ENCODE measurements at places on chromosomes 5 and 9. TPM values are rescaled to one million over a fixed set of nuclear protein-coding genes. Genes with fewer than 3 reads are reported as not detected.

PLPPR1 gene
- not detected for total RNA-seq

IFNB1 gene
- total RNA-seq = not detected

TMEM8B gene
- total RNA-seq = 5.0 TPM

DNA sequence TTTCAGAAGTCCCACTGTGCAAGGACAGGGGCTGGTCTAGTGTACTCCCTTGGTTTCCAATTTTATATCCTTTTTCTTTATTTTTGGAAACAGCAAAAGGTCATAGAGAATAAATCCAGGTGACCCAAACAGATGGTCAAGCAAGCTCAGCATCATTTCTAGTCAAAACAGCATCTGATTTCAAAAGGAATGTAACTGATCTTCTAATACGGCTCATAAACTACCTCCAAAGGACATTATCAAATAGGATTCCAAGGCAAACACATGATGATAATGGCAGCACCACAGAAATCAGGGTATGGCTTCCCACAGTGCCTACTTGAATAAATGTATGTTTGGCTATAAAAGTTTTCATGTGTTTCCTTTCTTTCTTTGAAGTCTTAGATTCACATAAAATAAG, 57.1 kb downstream of the SUSD1 start:
- no peak for DNase-seq

Data from activated B cell treated with CpG ODN at 0.5 μM for 24 hours (primary cell).